ENCODE measurements at places on chromosomes 7 and 10.
A peak's percentile ranks its signal among the peaks of the same experiment; 100 is the strongest.

DNA sequence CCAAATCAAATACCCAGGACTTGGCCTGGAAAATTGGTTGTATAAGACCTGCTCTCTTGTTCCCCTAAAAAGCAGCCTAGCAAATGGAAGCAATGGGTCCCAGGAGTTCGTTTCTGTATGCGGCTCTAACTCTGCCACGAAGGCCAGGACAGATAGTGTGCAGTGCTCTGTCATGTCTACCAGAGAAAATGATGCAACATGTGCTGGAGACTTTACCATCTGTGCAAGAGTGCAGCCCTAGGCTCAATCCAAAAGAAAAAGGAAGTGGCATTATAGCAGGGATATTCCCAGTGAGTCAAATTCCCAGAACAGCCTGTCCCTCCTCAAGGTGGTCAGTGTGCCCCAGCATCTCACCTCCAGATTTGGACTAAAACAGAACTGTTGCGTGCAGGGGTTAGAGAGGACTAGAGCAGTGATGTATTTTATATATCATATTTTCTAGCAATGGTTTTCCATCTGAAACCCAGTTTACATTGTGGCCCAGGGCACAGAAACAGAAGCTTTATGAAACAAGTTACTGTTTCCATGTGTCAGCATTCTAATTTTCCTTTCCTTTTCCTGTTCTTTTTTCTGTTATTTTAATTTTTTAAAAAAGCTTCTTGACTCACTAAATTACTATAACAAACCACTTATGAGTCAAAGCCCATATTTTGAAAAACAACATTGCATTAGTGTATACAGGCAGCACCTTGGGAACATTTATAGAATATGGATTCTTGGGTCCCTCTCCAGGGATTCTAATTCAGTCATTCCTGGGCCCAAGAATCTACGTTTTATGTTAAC is 311.2 kb downstream of the RNLS start:
- peak; percentile 60 for DNase-seq

DNA sequence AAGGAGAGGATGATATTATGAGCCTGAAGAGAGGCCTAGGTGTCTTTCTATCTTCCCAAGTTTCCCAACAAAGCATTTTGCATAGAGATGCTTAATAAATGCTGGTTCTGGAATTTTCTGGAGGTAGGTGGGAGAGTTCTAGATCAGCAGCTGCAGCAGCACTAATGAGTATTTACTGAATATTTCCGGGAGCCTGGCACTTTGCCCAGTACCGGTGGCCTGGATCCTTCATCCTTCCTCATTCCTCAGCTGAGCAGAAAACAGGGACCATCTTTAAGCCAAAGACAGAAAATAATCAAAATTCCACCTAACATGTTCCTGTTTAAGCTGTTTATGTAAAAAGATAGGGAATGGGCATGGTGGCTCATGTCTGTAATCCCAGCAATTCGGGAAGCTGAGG is 813.2 kb upstream of the AUTS2 start:
- DNase-seq, result peak; percentile 39

GRCh38 chr7:157521752-157522151 is 184.9 kb downstream of the DNAJB6 start:
- no peak for DNase-seq

GRCh38 chr7:7264306-7265040 is 82.1 kb downstream of the C1GALT1 start:
- DNase-seq, result no peak

GRCh38 chr7:36216063-36216684 is 63.1 kb downstream of the EEPD1 start:
- peak; percentile 47 for DNase-seq

DNA sequence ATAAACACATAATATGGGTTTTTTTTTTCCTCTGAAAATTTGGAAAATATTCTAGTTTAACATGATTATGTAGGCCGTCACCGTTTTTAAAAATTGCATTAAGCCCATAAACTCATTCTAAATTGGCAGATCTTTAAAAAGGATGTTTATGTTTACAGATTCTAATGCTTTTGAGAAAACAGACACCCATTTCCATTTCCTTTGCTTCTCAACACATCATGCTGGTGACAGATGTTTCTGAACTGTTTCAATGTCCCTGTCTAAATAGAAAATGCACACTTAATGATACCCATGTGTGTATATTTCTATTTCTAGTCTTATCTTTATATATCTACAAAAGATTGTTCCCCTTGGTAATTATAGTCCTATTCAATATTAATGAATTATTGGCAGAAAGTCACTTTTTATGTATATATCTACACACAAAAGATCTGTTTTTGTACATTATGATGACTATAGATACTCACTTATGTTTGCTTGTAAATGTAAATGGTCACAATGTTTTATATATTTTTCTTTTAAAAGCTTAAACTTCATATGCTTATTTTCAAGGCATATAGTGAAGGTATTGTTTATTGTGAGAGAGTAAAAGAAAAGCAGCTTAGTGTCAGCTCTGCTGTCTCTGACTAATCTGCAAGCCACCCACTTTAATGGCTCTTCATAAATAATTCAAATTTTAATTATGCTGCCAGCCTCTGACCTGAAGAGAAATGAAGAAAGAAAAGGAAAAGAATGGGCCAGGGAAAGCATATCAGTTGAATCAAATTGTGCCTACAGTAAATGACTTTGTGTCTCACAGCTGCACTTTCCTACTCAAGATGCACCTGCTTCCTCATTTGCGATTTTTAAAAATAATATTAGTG is 179.4 kb downstream of the CACNA2D1 start:
- no peak for DNase-seq

DNA sequence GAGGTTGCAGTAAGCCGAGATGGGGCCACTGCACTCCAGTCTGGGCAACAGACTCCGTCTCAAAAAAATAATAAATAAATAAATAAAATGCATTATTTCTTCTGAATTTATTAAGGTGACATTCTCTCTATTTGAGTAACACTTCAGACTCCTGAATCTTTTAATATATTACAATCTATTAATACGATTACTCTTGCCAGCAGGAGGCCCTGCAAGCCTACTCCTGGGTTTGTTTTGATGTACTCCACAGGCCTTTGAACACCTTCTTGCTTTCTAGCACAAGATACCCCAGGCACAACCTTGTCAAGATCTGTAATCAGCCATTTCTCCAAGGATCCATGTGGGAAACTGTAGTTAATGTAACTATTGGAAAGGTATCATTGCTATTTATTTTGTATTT is 63.5 kb downstream of the COBL start:
- no peak for DNase-seq

- DNase-seq, result no peak
Measured at GRCh38 chr7:157291404-157292080, 45.3 kb upstream of the DNAJB6 start.

- no peak for DNase-seq
Measured at GRCh38 chr10:118216571-118217170, 125.5 kb downstream of the FAM204A start.

DNA sequence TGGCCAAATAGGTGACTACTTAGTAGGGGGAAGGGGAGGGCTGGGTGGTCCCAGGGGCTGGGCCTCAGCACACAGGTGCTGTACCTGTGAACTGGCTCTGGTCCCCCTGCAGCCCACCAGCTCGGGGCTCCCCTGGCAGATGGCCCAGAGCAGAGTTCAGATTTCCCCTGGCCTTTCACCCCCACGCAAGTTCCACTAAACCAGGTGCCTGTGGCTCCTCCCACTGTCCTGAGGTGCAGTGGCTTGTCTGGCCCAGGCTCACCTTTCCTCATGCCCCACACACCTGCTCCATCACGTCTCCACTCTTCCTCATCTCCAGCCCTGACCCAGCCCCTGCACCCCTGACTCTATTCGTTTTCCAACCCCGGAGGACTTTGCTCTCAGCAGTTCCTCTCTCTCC is 47.3 kb upstream of the OPALIN start:
- DNase-seq, result no peak

DNA sequence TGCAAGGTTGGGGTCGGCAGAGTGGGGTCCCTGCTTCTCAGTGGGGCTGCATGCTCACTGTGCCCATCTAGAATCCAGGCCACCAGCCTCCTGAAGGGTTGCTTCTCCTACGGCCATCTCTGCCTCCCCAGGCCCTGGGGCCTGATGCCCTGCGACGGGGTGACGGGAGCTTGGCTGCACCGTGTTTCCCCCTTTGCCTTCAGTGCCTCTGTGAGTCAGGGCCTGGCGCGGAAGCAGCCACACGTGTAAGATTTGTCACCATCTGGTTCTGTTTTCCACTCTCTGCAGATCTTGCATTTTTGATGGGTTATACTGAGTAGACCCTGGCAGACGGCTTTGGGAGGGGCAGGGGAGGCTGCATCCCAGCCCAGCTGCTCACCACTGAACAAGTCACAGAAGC is 7.2 kb downstream of the ADAMTS14 start:
- DNase-seq, result peak; percentile 90

DNA sequence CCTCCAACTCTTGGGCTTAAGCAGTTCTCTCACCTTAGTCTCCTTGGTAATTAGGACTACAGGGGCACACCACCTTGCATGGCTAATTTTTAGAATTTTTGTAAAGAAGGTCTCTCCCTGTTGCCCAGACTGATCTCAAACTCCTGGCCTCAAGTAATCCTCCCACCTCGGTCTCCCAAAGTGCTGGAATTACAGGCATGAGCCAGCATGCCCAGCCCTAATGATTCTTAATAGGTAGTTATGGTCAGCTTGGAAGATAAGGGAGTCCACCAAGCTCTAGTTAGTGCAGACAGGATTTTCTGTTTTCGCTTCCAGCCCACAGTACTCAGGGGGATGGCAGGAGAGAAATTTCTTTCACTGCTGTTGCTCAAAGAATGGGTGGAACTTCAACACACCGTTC is 127.9 kb upstream of the PLXDC2 start:
- no peak for DNase-seq

DNA sequence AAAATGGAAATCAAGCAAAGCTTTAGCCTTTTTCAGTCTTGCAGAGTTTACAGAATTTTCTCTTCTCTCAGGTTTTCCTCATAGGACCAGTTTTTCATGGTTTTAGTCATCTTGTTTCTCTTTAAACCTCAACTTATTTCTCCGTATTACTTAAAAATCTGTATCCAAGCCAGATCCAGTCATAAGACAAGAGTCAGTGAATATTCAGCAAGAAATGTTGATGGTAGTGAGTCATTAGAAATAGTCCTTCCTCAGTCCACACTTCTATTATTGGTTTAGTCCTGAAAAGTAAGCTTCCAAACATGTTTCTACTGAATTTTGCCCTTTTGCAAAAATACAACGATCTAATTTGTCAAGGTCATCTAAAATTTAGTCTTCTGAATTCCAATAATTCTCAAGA is 107.0 kb downstream of the VIM start:
- peak; percentile 64 for DNase-seq

- DNase-seq, result no peak
Measured at GRCh38 chr7:107742678-107743566, 1.0 kb upstream of the CBLL1 start.

DNA sequence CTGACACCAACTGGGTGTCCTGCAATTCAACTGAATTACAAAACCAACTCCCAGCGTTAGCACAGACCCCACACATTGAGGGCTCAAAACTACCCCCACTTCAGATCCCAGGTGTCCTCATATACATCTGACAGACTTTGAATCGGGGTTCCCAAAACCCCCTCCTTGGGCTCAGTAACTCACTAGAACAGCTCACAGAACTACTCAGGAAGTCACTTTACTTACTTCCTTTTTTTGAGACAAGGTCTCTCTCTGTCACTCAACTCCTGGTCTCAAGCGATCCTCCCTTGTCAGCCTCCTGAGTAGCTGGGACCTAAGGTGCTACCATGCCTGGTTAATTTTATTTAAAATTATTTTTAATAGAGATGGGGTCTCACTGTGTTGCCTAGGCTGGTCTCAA is 456.0 kb downstream of the SDK1 start:
- no peak for DNase-seq

DNA sequence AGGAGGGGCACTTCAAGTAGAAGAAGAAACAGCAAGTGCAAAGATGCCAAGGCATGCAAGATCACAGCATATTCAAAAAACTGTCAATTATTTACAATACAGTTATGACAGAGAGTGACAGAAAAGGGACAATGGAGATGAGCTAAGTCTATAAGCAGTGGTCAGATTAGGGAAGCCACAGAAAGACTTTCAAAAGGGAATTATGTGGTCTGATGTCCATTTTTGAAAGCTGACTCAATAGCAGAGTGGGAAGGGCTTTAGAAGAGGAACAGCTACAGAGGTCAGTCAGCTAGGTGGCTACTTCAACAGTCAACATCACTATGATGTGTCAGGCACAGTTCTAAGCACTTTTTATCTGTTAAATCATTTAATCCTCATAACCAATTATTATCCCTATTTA is 45.2 kb upstream of the SPOCK2 start:
- peak; percentile 63 for DNase-seq

DNA sequence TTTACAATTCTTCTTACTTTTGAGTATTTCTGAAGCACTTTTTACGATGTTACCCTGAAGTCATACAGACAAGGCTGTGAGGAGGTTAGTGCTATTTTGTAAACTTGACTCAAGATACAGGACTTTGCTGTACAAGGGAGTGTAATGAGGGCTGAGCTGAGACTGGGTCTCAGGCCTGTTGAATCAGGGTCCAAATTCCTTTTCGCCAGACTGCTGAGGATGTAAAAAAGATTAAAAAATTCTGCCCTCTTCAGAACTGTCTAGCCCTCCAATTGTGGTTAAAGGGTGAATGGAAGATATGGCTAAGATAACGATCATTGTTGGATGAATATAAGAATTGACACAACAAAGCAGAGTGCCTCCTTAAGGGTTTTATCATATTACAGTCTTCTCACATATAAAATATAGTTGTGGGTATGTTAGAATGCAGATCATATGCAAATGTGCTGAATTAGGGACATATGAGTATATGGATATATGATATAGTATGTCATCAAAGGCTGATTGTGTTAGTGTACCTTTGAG is 165.4 kb downstream of the SUGCT start:
- DNase-seq, result peak; percentile 29

GRCh38 chr10:85789125-85789524 is 577.5 kb downstream of the GRID1 start:
- DNase-seq, result no peak

- DNase-seq, result no peak
Measured at GRCh38 chr7:49297958-49298357, 373.6 kb downstream of the CDC14C start.

DNA sequence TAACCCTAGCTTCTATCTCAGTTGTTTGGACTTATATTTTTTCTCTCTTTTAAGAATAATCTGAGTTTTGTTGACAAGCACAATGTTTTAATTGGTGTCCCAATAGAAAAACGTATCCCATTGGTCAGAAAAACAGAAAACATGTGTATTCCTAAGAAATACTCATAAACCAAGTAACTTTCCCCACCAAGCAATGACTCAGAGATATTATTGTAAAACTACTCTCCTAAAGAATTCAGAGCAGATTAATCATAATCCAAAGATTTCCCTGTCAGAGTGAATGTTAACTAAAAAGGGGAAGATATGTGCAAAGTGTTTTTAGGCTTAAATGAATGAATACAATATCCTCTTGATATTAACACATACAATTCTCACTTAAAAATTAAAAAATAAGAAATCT is 29.4 kb upstream of the MBL2 start:
- peak; percentile 55 for DNase-seq

DNA sequence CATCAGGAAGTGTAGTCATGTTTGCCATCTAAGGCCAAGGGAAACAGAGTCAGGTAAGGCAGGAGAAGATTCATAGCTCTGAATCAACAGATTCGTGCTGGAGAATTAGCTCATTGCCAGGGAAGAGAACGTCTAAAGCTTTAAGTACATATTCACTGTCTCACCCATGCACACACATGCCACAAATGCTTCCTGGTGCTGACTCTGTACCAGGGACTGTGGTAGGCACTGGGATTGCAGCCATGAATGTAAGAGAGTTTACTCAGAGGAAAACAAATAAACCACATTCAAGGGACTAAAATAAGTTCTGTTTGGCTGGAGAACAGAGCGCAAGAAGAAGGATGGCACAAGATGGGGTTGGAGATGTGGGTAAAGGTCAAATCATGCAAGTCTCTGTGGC is 89.8 kb upstream of the HPS1 start:
- peak; percentile 29 for DNase-seq
